ENCODE measurements at places on chromosomes 2 and 18.

DNA sequence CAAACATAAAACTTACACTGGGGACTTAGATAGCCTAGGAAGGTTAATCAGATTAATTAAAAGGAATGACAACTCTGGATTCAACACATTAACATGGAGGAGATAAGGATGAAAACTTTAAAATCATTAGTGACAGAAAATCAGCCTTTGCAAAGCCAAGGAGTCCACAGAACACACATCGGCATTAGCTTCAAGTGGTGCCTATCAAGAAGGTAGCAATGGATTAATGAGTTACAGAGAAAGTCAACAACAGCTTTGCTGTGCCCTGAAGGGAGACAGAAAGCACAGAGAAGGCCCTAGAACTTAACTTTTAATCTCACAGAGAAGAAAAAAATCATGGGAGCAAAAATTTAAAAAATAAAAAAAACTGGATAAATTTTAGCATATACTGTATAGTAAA lies 88.6 kb downstream of the KCNH7 start:
- DNase-seq = no peak

GRCh38 chr2:19736191-19736831 lies 165.5 kb downstream of the TTC32 start:
- DNase-seq = no peak

DNA sequence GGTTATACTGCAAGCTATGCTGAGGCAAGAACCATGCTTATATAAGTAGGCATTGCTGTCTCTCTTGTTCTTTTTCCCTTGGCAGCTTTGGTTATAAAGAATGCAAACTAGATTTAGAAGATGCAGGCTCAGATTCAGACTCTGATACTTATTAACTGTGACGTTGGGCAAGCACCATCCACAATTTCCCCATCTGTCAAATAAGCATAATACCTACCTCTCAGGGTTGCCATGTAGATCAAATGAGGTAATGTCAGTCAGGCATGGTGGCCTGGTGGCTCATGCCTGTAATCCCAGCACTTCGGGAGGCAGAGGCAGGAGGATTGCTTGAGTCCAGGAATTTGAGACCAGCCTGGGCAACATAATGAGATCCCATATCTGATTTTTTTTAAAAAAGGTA lies 21.7 kb downstream of the ITGAV start:
- no peak for DNase-seq

GRCh38 chr18:1778496-1779178 lies 792.7 kb downstream of the METTL4 start:
- no peak for DNase-seq

- peak; percentile 50 for DNase-seq
Observed at GRCh38 chr2:189783451-189783926, 650 bp downstream of the ORMDL1 start.

DNA sequence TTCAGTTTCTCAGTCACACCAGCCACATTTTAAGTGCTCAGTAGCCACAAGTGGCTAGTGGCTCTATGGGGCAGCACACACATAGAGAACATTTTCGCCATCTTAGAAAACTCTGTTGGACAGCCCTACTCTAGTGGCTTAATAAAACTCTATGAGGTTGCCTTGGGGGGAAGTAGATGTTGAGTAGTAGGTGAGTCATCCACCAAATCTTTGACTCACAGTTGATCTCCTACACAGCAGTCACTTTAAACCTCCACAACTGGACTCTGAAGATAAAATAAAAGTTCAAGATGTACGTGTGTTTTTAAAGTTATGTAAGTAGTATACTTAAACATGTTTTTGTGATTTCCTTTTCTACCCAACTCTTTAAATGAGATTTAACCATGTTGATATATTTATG lies 379.0 kb downstream of the SETBP1 start:
- DNase-seq = no peak

DNA sequence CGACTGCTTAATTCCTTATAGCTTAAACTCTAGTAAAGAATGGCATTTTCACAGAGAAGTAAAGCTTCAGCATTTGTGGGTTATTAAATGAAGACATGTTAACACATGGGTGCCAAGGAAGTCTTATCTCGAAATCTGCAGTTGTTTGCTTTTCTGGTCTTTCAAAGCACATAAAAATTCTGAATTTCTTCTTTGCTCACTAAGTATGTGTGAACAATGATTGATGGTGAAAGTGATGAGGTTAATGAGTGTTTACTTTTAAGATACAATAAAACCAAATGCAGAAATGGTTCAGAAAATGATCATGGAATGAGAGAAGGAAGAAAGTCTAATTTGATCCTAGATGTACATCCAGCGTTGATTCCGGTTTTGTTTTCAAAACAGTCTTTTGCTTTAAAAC lies 234.6 kb upstream of the RAB12 start:
- DNase-seq = no peak

- no peak for DNase-seq
Observed at GRCh38 chr2:121664713-121665112, 15.5 kb upstream of the CLASP1 start.

- DNase-seq = no peak
Observed at GRCh38 chr2:221726894-221727513, 154.9 kb upstream of the EPHA4 start.

DNA sequence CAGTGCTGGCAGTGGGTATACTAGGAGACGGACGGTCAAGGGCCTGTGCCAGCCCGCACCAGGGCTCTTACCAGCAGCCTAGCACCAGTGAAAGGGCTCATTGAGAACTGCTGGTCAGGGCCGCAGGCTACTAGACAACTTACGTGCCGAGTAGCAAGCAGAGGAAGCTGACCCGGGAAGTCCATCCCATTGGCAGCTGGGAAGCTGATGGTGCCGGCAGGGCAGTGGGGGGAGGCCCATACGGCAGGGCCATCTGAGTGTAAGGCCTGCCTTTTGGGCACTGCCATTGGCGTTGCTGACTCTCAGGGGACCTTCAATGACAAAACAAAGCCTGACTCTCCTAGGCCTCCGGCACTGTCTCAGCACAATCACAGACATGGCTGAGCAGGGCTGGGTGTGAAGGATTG lies 20.6 kb downstream of the EFR3B start:
- no peak for DNase-seq

GRCh38 chr2:43538034-43538670 lies 57.7 kb downstream of the THADA start:
- DNase-seq = no peak

DNA sequence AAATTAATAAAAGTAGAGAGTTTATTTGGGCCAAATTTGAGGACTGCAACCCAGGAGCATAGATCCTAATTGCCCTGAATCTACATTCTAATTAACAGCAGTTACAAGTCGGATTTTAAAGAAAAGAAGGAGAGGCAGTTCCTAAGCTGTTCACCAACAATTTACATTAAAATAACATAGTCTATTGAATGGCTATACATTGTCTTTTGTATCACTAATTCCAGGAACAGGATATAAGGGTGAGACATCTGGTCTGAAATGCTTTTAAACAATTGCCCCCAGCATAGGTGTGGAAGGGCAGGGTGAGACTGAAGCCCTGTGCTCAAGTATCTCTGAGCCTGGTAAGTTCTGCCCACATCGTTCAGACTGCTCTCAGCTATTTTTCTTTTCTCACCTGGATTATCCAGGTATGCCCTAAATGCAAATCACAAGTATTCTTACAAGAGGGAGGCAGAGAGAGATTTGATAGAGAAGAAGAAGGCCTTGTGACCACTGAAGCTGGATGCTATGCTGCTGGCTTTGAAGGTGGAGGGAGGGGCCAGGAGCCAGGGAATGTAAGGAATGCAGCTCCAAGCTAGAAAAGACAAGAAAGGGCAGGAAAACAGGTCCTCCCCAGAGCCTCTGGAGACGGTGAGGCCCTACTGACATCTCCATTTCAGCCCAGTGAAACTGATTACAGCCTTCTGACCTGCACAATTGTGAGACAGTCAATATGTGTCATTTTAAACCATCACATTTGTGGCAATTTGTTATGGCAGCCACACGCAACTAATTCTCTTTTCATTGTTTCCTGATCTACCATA lies 189.4 kb upstream of the ARL4C start:
- DNase-seq = no peak

- DNase-seq = no peak
Observed at GRCh38 chr2:11100976-11101375, 54.3 kb upstream of the SLC66A3 start.

DNA sequence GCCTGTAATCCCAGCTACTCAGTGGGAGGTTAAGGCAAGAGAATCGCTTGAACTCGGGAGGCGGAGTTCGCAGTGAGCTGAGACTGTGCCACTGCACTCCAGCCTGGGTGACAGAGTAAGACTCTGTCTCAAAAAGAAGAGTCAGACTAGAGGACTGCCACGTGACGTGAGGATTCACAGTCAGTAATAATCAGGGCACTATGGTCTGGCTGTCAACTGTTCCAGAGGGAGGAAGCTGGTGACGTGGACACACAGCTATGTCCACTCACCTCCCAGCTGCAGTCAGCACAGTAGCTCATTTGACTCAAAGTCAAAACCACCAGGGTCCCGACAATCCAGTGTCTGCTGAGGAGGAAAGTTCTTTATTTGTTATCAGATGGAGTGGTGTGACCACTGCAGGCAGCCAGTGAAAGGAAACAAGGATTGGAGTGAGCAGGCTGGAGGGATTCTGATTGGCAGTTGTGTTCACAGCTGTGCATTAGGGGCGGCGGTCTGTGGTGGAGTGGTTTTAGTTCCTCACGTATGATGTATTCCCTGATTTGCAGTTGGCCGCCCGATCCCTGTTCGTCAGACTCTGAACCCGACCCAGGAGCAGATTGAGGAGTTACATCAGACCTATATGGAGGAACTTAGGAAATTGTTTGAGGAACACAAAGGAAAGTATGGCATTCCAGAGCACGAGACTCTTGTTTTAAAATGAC lies 37.9 kb downstream of the MOGAT1 start:
- no peak for DNase-seq

DNA sequence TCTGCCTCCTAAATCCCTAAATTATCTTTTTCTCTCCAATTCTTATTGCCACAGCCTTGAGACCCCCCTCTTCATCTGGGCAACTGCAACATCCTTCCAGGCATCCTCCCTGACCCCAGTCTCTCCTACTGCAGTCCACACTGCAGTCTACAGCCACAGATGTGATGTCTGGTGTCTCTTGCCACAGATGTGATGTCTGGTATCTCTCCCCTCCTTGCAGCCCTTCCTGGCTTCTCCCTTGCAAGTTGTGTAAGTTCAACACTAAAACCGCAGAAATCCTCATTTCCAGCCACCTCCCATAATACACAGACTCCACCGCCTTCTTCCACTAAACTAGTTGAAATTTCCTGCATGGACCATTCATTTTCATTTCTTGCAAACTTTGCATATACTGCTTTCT lies 113.1 kb upstream of the DDX18 start:
- no peak for DNase-seq

- peak; percentile 42 for DNase-seq
Observed at GRCh38 chr2:19955544-19956422, 34.1 kb downstream of the WDR35 start.

GRCh38 chr2:144914622-144915318 lies 394.9 kb upstream of the ZEB2 start:
- no peak for DNase-seq

DNA sequence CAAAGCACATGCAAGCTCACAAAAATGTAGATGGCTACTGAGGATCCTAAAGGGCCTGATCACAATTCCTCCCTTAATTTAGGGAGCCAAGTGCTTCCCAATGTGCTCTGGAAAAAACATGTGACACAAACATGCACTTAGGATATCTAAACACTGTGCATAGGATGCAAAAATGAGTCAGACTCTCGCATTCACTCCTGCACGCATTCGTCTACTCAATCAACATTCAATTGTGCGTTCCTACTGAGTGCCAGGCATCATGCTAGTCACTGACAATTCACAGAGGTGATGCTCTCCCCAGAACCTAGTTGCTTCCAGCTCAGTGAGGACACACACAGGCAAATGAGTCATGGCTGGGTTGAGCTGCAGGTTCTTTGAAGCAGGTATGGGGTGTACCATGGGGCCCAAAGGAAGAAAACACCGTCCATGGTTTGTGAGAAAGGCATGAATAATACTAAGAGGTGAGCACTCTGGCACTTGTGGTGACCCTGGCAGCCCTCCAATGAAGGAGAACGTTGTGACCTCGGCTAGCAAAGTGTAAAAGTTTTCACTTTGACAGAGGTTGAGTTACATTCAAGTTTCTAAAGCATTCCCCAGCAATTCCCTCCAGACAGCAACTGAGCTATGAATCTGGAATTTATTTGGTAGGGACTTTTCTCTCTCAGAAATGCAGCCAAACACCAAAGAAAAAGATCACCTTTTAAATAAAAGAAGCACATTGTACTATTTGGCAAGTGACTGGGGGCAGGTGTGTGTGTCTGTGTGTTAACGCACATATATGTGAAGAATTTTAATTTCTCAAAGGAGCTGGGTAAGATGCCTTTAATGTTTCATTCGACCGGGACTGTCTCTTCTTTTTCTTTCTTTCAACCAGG lies 173.3 kb downstream of the ALPK2 start:
- no peak for DNase-seq

DNA sequence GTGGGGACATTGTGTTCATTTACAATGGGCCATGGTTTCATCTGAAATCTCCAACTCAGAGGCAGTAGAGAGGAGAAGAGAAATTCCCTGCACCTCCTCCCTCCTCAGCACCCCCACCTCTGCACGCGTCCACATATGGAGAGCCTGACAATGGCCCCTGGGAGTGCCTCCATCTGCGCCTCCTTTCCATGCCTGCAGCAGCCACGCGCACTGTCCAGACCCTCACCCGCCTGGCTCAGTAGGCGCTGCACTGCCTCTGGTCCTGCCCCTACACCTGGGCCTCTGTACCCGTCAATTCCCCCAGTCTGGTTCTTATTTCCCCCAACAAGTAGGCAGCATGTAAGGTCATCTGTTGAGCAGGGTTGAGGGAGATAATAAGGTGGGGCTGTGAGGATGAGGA lies 23.8 kb downstream of the MPHOSPH10 start:
- no peak for DNase-seq

DNA sequence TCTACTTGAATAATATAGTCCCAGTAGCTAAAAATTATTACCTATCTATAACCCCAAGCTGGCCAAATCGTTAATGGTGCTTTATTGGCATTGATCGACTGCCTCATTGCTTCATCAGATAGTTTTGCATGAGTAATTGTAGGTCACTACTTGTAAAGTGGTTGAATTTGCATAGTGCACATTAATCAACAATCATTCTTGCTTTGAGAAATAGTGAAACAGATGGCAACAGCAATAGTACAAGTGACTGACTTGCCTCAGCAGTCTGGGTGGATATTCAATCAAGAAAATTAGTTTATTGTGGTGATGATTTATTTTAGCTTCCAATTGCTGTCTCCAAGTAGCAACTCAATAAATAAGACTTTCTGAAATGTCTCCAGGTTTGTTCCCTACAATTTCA lies 117.8 kb upstream of the NRXN1 start:
- peak; percentile 33 for DNase-seq

- no peak for DNase-seq
Observed at GRCh38 chr2:148501545-148501944, 143.0 kb upstream of the EPC2 start.

DNA sequence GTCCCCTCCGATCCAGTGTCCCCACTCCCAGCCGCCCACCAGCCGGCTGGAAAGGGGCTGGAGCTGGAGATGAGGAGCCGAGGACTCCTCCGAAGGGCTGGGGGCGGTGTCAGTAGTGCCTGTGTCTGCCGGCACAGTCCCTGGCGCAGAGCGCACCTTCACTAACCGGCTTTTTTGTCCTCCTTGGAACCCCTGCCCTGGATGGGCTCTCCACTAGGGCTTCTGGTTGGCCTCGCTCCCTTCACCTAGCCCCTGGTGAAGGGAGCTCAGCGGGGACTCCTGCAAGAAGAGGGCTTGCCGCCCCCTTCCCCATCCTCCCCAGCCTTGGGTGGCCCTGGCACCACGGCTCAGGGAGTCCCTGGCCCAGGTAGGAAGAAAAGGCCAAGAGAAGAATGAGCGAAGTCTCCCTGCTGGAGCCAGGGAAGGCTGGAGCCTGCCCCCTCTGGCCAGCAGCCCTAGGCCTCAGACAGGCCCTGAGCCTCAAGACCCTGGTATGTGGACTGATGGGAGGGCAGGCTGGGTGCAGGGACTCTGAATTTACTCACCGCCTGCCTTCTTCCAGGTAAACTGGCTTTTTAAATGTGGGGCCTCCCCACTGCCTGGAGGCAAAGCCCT lies 570 bp upstream of the ECEL1 start:
- DNase-seq = no peak
